ENCODE measurements at places on chromosomes 4 and X. TPM values are rescaled to one million over a fixed set of nuclear protein-coding genes. Genes with fewer than 3 reads are reported as not detected.
A peak's percentile ranks its signal among the peaks of the same experiment; 100 is the strongest.

PDE6B gene
- total RNA-seq, result 16.2 TPM

CBLL2 gene
- total RNA-seq, result not detected

NLRP2B gene
- not detected for total RNA-seq

DNA sequence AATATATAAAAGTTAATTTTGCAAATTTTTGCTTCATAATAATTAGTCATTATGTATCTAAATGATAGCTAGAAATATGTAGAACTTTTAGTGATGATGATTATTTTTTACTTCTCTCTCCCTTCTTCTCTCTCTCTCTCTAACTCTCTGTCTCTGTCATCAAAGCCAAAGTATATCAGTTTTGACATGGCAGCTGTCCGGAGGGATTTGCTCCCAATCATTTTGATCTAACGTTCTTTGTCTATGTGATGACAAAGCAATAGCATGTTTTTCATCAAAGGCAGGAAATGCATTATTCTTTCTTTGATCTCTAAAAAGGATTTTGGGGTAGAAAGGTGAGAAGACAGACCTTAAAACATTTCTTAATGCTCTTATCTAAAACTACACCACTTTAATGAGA is 402.1 kb downstream of the PDGFC start:
- no peaks in the 10 kb centered on the region for H3K36me3 ChIP-seq
- H3K27me3 ChIP-seq, result no peaks in the 10 kb centered on the region

DNA sequence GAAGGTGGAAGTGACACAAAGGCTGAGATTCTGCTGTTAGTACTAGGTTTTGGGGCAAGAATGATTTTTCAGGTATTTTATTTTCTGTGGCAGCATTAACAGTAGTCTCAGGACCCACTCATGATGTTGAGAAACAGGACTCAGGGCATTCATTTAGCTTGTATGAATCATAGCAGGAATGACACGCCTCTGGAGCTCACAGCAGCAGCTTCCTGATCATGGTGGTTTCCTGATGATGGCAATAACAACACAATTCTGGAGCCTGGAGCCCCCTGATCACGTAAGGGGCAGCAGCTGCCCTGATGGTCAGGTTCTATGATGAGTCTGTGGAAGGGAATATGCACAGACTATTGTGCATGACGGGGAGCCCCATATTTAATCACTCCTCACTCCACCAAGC is 47.0 kb downstream of the TASL start:
- H3K4me3 ChIP-seq, result no peak overlapping the region
- no peaks in the 10 kb centered on the region for H3K4me1 ChIP-seq
- no peaks in the 10 kb centered on the region for H3K27me3 ChIP-seq

GRCh38 chrX:16981209-16981608 is 34.8 kb downstream of the REPS2 start:
- H3K4me1 ChIP-seq, result no peaks in the 10 kb centered on the region
- no peak overlapping the region for H3K4me3 ChIP-seq

DNA sequence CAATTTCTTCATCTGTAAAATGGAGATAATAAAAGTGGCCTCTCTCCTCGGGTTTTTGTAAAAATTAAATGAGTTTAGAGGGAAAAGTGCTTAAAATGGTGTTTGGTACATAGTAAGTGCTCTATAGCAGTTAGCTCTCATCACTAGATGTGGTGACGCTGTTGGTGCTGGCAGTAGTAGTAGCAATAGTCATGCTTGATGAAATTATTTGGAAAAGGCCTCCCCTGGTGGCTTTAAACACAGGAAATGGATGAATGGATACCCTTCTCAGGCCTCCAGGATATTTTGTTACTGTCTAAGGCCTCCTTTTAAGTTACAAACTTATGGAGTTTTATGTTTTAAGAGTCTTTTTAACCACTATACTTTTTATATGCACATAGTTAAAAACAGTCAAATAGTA is 142.9 kb downstream of the CBR4 start:
- H3K27me3 ChIP-seq, result no peaks in the 10 kb centered on the region
- no peak overlapping the region for H3K27ac ChIP-seq
- no peak for DNase-seq
- no peaks in the 10 kb centered on the region for H3K36me3 ChIP-seq

GRCh38 chr4:61201561-61201960 is 1.4 kb downstream of the ADGRL3 start:
- no peaks in the 10 kb centered on the region for H3K4me1 ChIP-seq
- DNase-seq, result no peak
- H3K4me3 ChIP-seq, result no peak overlapping the region
- no peaks in the 10 kb centered on the region for H3K27me3 ChIP-seq
- H3K36me3 ChIP-seq, result no peaks in the 10 kb centered on the region

DNA sequence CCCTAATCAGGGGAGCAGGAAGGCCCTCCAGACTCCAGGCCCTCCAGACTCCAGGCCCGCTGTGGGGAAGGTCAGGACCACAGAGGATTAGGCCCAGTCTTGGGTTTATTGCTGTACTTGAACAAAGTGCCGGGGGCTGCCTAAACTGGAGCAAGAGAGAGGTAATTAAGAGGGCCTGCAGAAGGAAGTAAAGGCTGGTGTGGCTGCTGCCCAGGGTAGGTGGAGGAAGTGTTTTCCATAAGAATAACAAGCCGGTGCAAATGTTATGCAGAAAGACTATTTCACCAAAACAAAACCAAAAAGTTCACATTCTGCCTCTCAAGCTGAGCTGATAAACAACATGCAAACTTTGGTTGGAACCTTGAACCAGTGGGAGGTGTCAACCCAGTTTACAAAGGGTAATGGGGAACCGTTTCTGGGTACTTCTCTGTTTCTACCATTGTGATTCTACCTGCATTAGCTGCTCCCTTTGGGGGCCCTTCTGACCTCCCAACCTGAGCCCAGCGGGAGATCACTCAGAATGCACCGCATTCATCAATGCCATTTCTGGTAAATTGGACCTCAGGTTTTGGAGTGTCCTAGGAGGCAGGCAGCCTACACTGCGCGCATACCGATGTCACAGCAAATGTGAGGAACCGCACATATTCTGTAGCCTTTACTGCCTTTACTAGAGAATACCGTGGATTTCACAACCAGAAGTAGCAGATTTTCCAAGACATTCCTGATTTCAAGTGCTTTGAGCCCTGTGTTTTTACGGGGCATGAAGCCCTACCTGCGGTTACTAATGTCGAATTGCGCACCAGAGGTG is 59.7 kb upstream of the BCOR start:
- H3K4me1 ChIP-seq, result peaks cover 4% of the 10 kb centered on the region
- H3K27me3 ChIP-seq, result no peaks in the 10 kb centered on the region
- H3K36me3 ChIP-seq, result no peaks in the 10 kb centered on the region
- H3K4me3 ChIP-seq, result peak overlapping the region; percentile 57

DNA sequence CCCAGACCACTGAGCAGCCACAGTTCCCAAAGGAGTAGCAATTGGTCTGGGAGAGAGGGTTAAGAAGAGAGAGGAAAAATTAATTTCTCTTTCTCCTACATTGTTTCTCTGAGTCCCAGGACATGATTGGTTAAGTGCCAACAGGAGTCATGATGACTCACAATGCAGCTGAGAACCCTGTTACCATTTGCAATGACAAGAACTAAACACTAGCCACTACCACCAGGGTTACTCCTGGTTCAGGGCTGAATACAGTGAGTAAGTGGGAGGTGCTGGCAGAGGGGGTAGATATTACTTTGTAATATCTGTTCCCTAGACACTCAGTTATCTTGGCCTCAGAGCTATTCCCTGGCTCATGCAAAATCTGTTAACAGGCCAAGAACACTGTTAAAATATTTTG is 18.0 kb downstream of the ETDC start:
- H3K4me1 ChIP-seq, result no peaks in the 10 kb centered on the region
- no peak overlapping the region for H3K4me3 ChIP-seq
- H3K27ac ChIP-seq, result no peak overlapping the region
